Stimulated activated CD4-positive, alpha-beta T cell treated with anti-CD3 and anti-CD28 coated beads, Interleukin-12 subunit alpha, Interleukin-12 subunit beta, amount 100 ng/mL, for 4 hours (primary cell): ENCODE measurements at places on chromosomes 11 and 22.

GRCh38 chr22:32735526-32735925 is 66.0 kb upstream of the TIMP3 start:
- no peak for DNase-seq

- DNase-seq: no peak
These were observed 67.2 kb downstream of the C11orf91 start for GRCh38 chr11:33633251-33634003.

DNA sequence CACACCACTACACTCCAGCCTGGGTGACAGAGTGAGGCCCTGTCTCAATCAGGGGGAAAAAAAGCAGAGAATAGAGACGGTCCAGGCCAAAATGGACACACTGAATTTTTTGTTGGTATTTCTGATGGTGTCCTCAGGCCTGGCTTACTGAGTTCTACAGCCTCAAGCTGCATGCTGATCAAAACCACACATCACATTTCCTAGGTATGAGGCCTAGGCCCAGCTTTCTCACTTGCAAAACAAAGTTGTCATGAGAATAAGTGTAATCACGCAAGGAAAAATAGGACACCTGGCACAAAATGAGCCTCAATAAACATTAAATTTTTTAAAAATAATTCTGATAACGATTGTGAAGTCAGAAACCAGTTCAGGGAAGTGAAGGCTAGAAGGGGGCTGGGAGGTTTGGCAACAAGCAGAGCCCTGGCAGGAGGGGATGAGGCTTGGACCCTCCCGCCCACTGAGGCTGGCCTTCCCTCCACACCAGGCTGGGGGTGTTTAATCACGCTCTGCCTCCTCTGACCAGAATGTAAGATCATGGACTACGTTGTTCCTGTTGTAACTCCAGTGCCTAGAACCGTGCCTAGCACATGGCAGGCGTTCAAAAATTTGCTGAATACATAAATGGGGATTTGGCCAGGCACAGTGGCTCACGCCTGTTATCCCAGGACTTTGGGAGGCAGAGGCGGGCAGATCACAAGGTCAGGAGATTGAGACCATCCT is 18.1 kb downstream of the PACSIN2 start:
- no peak for DNase-seq

DNA sequence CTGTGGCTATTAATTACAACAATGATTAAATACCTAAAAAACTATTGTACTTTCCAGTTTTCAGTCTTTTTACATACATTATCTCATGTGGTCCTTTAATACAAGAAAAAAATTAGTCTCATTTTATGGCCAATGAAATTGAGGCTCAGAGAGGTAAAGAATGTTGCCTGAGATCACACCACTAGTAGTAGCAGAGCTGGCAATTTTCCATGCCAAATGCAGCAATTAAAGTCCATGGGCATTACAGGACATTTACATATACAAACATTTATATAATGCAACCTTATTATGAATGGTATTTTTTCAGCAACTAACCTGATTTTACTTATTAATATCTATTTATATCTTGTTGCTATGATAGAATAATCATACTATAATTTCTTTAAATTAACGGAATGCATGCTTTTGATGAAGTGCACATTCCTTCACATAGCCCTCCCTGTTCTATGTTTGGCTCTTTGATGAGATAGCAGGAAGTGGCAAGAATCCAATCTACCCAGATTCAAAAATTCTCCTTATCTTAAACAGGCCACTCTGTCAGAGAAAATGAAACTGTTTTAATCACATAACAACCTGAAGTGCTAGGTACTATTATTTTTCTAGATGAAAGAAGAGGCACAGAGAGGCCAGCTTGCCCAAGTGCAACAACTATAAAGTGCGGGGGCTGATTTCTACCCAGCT is 120.9 kb upstream of the LDLRAD3 start:
- no peak for DNase-seq

- DNase-seq: no peak
These were observed 89.5 kb upstream of the DBX1 start for GRCh38 chr11:20249796-20250195.

DNA sequence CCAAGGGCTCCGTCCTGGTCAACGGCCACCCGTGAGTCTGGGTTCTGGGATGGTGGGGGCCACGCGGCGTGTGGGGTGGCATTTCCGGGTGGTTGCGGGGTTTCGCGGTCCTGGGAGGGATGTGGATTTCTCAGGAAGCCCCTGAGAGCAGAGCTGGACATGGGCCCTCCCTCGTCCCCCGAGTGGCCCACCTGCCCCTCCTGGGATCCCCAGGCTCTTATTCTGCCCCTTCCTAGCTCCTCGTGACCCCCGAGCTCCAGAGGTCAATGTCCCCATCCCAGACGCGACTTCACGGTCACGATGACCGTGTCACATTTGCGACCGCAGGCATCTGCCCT is 4.4 kb downstream of the MUC5AC start:
- no peak for DNase-seq

DNA sequence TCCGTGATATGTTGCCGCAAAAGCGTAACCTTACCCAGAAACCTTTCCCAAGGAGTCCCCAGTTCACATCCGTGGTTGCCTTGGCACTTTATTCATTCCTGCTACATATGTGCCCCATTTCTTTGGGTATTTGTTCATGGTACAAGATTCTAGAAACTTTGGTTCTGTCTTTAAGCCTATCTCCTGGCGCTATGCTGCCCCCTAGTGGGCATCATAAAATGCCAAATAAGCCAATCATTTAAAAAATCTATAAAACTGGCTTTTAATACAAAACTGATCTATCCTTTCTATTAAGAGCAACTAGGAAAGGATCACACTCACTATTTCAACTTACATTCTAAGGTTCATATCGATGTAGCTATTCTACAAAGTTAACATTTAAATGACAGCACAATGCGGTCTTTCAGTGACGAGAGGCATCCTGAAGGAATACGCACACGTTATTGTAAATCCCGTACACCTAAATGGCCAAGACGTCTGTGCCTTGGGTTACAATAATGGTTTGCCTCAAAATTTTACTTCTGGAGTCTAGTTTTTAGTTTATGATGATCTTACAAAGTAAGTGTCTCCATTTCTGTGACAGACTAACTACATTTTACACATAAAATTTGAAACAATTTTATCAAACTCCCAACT is 16.2 kb downstream of the PIWIL3 start:
- DNase-seq: peak; percentile 47

GRCh38 chr11:13720940-13721339 is 52.5 kb downstream of the FAR1 start:
- no peak for DNase-seq

DNA sequence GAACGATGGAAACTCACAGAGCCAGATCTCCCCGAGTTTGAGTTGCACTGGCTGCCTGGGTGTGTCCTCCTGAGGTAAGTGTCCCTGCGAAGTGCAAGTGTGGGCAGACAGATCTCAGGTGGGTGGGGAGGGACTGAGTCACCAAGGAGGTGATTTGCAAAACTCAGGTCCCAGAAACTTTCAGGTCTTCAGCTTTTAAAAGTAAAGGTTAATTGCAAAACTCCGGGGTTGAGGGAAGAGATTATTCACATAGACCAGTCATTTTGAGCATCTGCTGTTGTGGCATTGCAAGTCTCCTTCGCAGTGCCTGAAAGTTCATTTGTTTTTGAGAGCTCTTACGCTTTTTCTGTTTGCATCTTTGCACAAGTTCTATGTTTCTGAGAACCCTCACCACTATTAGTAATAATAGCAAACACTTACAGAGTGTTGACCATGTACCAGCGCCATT is 7.1 kb downstream of the CD44 start:
- peak; percentile 72 for DNase-seq

DNA sequence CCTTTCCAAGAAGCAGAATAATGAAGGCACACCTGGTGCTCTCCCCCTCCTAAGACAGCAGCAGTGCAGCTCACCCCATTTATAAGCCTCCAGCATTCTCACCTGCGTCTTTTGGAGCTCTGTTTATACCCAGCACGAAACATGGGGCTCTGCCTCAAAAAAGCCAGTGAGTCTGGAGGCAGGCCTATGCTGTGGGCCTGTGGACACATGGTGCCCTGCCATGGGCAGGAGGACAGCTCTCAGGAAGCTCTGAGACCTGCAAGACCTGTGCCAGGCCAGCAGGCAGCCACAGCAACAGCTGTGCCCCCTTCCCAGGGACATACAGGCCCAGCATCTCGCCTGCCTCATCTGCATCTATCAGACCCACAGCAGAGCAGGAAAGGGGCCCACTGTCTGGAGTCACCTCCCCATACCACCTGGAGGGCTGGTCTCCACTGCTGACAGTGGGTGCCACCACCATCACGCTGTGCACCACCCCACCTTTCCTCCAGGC is 64.2 kb downstream of the DGCR2 start:
- DNase-seq: no peak

DNA sequence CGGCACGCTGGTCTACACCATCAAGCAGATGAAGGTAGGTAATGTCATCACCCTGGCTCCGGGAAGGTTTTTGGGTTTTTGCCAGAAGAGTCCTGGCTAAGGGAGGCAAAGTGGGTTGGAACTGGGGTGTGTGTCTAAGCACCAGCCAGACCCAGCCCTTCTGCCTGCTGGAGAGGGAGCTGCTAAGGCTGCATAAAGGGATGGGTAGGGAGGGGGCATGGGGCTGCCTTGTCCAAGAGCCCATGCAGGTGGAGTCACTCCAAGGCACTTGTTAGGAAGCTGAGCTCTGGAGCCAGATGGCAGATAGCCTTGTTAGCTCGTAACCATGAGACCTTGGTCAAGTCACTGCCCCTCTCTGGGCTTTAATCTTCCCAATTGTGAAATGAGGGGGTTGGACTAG is 48.0 kb downstream of the TIMP3 start:
- DNase-seq: no peak

- DNase-seq: no peak
These were observed 21.8 kb downstream of the DCUN1D5 start for GRCh38 chr11:103070142-103070541.

DNA sequence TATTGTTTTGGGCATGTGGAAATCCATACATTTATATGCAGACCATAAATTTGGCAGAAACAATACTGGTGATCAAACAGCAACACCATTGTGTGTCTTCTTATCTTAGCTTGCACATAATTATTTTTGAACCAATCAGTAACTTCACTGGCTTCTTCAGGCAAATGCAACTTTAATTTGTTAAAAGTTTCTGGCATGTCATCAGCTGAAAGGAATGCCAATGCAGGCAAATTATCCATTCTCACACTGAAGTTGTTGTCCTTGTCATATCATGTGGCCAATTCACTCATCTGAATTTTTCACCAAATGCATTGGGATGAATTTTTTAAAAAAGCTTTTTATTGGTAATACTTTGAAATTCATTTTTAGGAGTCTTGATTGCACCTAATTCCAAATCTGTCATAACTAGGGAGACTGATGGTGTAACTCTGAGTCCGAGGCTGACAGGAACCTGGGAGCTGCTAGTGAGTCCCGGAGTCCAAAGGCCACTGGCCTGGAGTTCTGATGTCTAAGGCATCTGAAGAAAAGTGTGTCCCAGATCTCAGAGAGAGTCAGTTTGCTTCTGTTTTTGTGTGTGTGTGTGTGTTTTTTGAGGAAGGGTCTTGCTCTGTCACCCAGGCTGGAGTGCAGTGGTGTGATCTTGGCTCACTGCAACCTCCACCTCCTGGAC is 17.4 kb upstream of the OR10V1 start:
- no peak for DNase-seq

GRCh38 chr22:47954107-47954506 is 1191.7 kb downstream of the TBC1D22A start:
- no peak for DNase-seq

DNA sequence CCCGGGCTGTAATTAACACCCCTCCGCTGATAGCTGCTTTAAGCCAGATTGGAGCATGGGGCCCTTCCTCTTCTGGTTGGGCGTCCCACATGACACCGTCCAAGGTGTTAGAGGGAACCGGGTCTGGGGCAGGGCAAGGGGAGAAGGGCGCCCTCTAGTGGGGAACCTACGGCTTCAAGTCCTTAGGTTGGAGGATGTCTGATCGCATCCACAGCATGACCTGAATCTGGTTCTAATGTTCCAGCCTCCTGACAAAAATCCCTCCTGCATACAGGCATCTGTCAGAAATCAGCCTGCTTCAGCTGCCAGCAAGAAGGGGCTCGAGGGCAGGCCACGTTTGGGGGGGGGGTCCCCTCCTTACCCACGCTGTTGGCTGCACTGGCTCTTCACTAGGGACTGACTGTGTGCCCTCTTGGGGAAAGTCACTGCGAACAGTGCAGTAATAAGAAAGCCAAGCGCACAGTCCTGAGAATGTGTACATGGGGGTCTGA is 94.2 kb upstream of the TBCEL start:
- peak; percentile 25 for DNase-seq

GRCh38 chr11:34501500-34501899 is 12.1 kb downstream of the ELF5 start:
- DNase-seq: no peak

DNA sequence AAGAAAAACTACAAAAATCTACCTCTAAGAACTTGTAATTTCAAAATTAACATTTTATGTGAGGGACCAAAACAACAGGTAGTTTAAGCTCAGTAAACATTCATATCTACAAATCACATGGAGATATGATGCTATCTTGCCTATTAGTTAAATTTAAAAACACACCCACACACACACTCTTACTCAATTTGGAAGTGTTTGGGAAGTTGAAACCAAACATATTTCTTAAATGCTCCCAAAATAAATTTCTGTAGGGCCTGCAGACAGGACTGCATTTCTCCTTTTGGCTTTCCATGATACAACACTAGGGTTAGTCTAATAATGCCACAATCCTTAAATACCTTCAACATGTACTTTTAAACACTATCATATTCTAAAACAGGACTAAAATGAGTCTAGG is 7.0 kb downstream of the PITPNB start:
- DNase-seq: no peak

- no peak for DNase-seq
These were observed 32.2 kb downstream of the LRRC74B start for GRCh38 chr22:21077884-21078508.

GRCh38 chr11:131681920-131682319 is 311.5 kb downstream of the NTM start:
- no peak for DNase-seq

DNA sequence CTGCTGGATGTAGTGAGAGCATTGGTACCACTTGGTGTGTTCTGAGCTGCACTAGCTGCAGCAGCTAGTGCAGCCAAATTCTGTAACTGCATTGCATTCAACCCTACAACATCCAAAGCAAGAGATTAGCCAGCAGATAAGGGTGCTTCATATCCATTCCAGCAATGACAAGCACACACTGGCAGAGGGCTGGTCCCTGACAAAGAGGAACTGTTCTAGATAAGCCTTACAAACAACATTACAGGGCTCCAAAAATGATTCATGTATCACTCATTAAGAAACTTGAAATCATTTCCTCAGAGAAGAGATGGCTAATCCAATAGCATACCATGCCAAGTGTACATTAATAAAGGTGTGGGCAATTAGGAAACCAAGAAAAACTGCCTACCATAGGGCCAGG is 28.4 kb upstream of the RAPSN start:
- no peak for DNase-seq

DNA sequence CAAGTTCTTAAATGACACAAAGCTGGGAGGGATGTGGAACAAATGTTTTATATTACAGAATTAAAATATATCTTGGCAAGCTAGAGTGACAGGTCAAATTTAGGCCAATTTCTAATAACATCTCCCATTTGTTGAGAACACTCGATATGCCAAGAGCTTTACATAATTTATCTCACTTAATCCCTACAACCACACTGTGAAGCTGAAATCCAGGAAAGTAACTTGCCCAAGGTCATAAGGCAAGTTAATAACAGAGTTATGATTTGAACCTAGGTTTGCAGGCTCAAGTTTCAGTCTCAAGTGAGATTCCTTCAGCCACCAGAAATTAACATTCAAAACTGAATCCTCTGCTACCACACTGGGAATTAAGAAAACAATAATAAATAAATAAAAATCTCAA is 38.3 kb downstream of the RAB30 start:
- no peak for DNase-seq
